ENCODE measurements at places on chromosomes 2 and 18.
A peak's percentile ranks its signal among the peaks of the same experiment; 100 is the strongest.

DNA sequence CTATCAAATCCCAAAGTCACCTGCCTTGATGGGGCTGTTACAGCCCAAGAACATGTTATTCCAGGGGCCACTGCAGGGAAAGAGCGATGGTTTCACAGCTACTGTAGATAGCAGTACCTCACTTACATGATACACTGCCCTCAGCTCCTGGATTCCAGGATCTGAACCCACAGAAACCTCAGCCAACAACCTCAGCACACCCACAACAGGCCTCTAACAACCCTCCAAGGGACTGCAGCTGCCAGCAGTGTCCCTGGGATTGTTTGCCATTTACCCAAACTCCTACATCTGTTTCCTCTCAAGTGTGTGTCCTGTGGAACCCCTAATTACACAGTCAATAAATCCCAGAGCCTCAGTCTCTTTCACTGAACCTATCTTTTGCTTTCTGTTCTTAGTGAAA is 28.2 kb downstream of the OSBPL1A start:
- no peak for DNase-seq

DNA sequence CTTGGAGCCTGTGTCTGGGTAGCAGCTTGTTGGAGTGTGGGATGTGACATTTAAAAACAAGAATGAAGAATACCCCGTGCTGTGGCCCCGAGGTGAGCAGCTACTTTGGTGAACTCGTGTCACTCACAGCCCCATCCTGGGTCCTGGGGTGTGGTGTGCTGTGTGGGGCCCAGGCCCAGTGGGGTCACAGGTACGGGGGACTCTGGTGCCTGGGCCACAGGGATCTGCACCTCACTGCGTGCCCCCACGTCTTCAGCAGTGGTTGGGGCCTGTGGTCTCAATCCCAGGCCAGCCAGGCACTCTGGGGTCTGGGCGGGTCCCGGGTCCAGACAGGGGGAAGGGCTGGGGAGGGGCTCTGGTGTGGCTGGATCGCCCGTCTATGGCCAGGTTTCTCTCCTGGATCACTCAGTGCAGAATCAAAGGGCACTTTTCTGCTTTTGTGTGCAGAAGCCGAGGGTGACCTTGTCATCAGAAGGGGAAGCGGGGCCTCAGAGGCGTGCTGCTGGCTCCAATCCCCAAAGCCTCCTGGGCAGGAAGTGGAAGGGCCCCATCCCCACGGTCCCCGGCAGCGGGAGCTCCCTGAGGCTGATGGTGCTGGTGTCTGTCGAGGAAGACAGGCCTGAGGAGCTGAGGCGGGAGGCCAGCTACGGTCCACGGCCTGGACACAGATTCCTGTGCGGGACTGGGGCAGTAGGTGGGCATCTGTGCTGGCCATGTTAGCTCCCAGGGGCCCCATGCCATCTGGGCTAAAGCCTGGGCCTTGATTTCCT is 1.4 kb downstream of the GPR35 start:
- DNase-seq = no peak

DNA sequence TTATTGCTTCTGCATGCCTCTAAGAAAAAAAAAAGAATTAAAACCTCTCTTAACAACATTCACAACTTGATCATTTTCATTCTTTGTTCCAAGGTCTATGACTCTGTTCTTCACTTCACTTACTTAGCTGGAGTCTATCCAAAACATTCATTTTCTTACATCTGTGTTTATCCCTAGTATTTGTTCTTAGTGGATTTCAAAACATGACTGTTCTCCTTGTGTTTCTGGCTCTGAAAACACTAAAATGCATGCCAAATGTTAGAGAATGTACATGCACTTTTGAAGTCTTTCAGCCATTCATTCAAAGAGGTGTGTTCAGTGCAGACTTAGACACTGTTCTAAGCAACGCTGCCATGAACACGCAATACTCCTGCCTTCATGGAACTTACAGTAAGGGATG is 138.8 kb downstream of the CNTNAP5 start:
- no peak for DNase-seq

GRCh38 chr2:64036034-64036705 is 16.9 kb upstream of the VPS54 start:
- peak; percentile 62 for DNase-seq

GRCh38 chr2:43356774-43357173 is 130.4 kb upstream of the ZFP36L2 start:
- no peak for DNase-seq

GRCh38 chr18:379681-380330 is 112.0 kb upstream of the THOC1 start:
- no peak for DNase-seq

GRCh38 chr2:227971619-227972230 is 100.3 kb downstream of the DAW1 start:
- no peak for DNase-seq

- DNase-seq = no peak
Observed at GRCh38 chr2:186437719-186438118, 48.3 kb upstream of the ZC3H15 start.

DNA sequence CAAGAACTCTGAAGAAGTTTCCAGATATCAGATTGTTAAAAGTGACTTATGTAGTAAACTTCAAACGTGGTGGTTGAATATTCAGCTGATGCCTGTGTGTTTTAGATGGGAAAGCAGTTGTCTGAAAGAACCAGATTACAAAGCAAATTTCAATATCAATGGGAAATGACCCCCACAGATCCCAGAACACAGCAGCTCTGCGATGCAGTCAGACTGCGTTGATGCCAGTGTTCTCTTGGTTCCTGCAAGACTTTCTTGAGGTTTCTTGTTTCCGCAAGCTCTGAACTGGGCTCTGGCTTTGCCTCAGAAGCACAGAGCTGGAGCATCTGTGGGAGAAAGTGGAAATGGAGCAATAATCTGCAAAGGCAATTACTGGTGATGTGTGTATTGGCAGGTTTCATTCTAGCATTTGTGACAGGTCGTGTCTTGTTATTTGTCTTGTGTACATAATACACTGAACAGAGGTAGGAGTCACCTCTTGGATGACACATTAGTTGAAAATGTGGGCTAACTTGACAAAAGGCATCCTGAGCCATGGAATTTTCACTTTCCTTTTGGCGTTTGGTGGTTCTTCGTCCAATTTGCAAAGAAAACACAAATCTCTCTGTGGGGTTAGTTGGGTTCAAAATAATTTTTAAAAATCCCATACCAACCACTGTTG is 10.8 kb upstream of the LYPD6B start:
- DNase-seq = no peak

DNA sequence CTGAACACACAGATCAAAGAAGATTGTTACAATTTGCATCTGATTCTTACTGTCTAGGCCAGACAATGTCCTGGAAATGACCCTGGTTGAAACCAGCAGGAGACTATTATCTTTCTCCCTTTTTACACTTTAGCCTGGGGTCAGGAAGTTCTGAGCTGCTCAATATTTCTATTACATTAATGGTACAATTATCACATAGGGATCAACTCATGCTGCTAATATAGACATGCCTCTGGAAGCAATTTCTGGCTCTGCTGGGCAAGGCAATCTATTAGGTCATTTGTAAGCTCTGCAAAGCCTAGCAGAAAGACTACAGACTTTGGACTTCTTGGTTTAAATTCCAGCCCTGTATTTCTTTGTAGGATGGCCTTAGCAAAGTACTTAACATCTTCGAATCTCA is 205.3 kb downstream of the LRP1B start:
- DNase-seq = no peak

- DNase-seq = no peak
Observed at GRCh38 chr2:44582363-44583008, 220.7 kb downstream of the CAMKMT start.

GRCh38 chr2:55175254-55176093 is 56.6 kb downstream of the CLHC1 start:
- DNase-seq = peak; percentile 74

DNA sequence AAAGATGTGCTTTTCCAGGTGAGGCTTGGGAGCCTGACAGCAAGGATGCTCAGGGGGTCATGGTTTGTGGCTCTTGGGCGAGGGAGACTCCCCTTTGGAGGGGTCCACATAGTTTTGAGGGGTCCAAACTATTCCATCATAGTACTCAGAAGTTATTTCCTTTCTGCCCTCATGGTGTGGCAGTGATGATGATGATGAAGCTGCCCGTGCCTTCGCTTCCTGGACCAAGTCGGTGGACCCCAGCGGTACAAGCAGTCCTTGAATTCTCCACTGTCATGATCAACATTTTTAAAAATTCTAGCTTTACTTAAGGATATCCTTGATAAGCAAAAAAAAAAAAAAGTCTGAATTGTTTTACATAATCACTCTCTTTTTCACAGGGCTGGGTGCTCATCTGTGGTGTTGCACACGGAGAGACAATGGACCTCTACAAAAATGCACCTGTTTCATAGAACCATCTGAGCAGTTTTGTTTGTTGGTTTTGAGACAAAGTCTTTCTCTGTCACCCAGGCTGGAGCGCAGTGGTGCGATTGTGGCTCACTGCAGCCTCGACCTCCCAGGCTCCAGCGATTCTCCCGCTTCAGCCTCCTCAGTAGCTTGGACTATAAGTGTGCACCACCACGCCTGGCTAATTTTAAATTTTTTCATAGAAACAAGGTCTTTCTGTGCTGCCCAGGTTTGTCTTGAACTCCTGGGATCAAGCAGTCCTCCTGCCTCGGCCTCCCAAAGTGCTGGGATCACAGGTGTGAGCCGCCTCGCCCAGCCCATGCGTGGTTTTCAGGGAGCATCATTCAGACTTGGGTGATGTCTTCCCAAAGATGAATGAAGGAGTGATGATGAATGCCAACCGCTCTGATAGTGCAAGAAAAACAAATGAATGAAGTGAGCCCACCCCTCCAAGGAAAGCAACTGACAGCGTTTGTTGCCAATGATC is 271.4 kb upstream of the HDAC4 start:
- no peak for DNase-seq

DNA sequence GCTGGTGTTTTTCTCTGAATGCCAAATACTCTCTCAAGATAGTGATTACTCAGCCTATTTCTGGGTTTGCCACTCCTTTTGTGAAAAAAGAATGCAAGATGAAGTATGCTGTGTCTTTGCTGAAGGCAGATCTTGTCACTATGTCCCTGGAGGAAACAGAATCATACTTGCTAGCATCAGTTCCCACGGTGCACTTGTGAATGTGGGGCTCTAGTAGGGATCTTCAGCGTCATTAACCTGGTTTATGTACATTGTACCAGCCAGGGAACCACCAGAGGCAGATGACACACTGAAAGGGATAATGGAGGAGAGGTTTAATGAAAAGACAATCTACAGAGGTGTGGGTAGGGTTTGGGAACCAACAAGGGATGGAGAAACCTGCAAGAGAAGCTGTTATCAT is 131.0 kb upstream of the CXCR4 start:
- no peak for DNase-seq

GRCh38 chr2:83578405-83578804 is 880.7 kb downstream of the SUCLG1 start:
- no peak for DNase-seq

GRCh38 chr2:132701810-132702209 is 31.8 kb upstream of the LYPD1 start:
- DNase-seq = no peak

GRCh38 chr2:20179755-20180594 is 45.0 kb downstream of the SDC1 start:
- DNase-seq = no peak

DNA sequence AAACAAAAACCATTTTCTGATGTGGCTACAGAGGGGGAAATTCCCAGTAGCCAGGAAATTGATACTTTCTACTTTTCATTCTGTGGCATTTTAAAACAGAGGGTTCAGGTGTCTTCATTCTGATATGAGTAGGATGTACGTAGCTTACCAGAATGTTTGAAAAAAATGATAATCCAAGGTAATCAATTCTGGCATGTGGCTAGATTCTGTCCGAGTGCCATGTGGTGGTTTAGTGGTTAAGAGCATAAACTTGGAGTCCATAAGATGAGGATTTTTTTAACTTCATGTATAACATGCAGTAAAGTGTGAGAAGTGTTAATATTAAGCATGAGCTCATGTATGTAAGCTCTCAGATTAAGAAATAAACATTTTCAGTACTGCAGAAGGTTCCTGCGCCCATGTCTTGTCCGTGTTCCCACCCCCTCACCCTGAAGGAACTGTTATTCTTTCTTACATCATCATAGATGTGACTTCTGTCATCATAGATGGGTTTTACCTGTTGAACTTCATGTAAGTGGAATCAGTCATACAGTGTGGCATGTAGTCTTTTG is 4.5 kb downstream of the B3GNT2 start:
- DNase-seq = no peak

- no peak for DNase-seq
Observed at GRCh38 chr2:157223624-157224205, 33.8 kb upstream of the GALNT5 start.

DNA sequence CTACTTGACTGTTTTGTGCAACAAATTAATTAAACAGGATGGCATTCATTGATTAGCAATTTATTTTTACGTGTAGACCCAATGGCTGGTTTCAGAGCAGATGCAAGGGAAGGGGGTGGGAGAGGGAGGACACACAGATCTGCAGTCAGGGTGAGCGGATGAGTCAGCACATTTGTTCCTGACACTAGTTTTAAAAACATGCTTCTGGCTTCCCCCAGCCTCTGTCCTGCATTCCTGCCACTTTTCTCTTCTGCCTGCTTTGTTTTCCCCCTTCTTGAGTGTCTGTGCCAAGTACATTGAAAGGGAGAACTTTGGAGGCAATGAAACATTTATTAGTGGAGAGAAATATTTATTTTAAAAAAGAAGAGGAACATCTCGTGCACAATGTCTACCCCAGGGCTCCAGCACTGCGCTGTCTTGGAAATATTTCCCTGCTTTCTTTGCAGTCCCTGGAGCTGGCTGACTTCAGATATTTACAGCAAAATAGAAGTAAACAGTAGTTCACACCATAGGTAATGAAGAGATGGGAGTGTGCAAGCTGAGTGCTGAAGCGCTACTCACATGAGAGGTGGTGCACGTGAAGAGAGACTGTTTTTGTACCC is 52.2 kb downstream of the NRP2 start:
- peak; percentile 18 for DNase-seq

DNA sequence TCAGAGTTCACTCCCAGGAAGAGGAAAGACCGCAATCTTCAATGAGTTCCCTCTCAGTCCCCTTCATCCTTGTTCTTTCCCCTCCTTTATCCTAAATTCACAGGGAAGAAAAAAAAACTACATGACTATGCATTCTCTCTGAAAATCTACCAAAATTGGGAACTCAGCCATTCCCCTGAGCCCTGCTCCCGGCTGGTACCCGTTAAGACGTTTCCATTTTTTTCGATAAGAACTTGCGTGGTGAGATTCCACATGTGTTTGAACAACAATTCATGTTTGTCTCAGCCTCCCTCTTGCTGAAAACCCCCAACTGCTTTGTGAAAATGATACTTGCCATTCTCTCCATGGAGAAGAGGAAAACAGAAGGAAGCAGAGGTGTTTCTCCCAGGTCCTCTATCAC is 318.7 kb upstream of the ID2 start:
- no peak for DNase-seq

Data from NCI-H2227 treated with DMSO at 0.1 percent for 48 hours (cell line).